Astrocyte of the hippocampus (primary cell): ENCODE measurements at places on chromosomes 11 and 22.
A peak's percentile ranks its signal among the peaks of the same experiment; 100 is the strongest.

DNA sequence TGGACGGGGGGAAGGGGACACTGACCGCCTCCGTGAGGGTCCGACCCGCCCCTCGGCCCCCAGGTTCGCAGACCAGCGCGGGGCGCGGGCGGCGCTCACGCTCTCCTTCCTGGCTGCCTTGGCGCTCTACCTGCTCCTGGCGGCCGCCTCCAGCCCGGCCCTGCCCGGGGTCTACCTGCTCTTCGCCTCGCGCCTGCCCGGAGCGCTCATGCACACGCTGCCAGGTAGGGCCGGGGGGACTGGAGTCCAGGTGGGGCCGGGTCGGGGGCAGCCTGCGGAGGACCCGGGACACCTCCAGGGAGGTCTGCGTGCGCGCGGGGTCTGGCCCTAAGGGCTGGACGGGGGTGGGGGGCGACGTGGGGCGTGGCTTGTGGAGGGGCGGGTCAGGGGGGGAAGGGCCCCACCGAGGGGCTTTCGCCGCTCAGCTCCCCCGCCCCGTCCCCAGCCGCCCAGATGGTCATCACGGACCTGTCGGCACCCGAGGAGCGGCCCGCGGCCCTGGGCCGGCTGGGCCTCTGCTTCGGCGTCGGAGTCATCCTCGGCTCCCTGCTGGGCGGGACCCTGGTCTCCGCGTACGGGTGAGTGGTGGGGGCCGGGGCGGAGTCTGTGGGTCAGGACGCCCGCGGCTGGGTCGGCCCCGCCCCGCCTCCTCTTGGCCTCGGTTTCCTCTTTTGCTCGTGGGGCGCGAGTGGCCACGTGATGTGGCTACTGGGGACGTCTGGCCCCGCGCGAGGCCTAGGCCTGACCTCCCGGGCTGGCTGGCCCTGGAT is 19.9 kb downstream of the PHLDA2 start:
- no peak for DNase-seq

GRCh38 chr11:72587696-72588095 is 86.5 kb downstream of the PDE2A start:
- DNase-seq: no peak

DNA sequence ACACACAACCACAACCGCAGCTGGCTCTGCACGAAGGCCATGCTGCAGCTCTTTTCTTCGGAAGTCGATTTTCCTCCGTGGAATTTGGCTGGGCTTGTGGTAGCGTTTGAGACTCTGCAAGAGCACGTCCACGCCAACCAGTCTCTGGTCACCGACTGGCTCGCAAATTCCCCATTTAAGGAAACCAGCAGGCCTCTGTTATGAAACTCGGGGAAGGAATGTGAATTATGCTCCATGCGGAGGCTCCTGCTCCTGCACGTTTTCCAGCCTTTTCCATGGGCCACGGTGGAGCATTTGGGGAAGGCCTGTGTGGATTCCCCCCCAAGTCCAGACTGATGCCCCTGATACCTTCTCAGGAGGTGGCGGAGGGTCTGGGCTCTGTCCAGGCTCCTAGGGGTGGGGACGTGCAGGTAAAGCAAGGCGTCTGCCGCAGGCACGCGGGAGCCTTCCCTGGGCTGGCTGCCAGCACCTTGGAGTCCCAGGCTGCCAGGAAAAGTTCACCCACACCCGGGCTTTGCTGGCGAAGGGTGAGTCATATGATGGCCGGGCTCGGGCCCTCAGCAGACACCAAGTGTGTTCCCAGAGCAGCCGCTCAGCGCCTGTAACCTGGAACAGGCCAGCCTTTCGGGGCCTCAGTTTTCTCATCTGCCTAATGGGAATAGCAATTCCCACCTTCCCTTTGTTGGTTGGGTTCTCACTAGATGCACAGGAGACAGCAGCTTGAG is 41.9 kb downstream of the LRP5 start:
- DNase-seq: peak; percentile 98

- peak; percentile 19 for DNase-seq
Observed at GRCh38 chr22:47152938-47153337, 390.5 kb downstream of the TBC1D22A start.

DNA sequence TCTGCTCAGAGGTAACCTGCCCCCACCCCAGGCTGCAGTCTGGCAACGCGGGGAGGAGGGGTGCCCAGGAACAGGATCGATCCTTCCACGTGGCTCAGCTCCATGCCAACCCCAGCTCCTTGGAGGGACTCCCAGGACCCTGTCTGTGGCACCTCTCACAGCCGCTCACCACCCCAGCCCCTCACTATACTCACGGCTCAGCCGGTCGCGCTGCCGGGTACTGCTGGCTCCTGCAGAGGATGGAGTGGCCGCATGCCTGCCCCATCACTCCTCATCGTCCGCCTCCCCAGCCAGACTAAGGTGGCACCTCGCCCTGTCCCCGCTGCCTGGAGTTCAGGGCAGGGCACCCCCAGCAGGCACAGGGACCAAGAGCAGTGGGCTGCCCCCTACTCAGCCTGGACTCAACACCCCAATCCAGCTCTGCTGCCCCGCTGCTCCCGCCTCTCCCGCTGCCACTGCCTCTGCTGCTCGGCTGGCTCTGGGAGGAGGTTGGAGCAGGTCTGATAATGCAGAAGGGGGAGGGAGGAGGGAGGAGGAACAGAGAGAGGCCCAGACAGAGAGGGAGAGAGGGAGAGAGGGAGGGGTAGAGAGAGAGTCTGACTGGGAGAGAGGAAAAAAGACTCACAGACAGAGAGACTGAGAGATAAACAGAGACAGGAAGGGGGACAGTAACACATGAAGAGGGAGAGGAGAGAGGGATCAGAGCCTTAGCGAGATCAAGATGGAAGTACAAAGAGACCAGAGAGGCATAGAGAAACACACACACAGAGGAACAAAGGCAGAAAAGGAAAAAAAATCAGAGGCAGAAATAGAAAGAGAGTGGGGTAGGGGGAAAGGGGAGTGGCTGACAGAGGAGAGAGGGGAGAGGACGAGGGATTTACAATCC is at the start of gene PDE2A:
PDE2A (minus strand) TSS at position 480 of the 886 bp plus-strand sequence; CDS start at position 265, 215 bp downstream.
- DNase-seq: no peak

DNA sequence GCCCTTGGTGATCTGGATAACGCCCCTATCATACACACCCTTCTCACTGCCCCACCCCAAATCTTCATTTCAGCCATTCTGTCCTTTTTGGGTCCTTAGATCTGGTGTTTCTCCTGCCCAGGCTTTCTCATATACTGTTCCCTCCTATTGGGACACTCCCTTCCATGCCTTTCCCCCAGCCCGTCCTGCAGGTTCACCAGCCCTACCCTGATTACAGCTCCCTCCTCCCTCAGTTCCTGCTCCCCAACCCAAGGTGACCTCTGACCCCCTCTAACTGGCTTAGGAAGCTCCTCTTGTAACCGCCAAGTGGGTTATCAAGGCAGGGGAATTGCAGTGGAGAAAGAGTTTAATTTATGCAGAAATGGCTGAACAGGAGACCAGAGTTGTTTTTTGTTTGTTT is 13.0 kb downstream of the MTFP1 start:
- DNase-seq: no peak

GRCh38 chr11:77250881-77251640 is 50.4 kb downstream of the GDPD4 start:
- DNase-seq: no peak

- peak; percentile 72 for DNase-seq
Observed at GRCh38 chr11:9566561-9567063, 6.9 kb upstream of the WEE1 start.

- DNase-seq: no peak
Observed at GRCh38 chr11:65790902-65791650, 4.2 kb downstream of the OVOL1 start.

DNA sequence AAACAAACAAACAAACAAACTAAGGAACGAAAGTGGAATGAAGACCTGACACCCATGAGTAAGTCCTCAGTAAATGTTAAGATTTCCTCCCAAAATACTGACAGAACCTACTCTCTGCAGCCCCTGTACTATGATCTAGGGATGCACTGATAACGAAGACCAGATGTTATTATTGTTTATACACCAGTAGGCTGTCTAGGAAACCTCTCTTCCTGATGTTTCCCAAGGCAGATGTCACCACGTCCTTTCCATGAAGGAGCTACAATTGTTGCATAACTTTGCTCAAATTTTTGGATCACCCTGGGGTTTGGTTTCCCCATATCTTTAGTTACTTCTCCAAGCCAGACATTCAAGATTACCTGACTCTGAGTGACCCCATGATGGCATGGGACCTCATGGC is 340.7 kb downstream of the MIAT start:
- no peak for DNase-seq

DNA sequence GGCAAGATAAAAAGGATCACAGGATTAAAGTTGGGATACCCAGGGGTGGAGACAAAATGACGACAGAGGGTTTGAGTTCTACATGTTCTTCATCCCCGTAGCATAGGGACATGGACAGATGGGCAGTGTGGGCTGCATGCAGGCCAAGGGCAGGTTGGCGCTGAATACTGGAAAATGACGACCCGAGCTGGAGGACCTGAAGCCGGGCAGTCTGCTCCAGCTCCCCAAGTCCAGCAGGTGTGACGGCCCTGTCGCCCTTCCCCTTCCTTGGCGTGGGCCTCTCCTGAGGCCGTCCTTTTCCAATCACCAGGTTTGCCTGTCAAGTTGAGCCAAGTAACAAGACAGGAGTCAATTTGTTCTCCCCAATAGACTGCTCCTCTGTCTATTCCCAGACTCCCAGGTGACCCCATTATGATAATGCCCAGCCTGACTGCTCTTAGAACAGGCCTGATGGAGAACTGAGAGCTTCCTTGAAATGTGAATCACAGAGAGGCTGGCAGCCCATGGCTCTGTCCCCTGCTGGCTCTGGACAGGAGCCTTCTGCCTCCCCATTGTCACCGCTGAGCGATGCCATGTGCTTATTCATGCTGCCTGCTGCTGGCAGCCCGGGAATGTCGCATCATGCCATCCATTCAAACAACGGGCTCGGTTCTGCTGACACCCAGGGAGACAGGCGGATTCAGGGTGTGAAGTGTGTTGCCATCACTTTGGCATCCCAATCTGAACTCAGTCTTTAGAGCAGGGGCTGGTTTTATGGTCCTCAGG is 392.1 kb downstream of the NTM start:
- no peak for DNase-seq

DNA sequence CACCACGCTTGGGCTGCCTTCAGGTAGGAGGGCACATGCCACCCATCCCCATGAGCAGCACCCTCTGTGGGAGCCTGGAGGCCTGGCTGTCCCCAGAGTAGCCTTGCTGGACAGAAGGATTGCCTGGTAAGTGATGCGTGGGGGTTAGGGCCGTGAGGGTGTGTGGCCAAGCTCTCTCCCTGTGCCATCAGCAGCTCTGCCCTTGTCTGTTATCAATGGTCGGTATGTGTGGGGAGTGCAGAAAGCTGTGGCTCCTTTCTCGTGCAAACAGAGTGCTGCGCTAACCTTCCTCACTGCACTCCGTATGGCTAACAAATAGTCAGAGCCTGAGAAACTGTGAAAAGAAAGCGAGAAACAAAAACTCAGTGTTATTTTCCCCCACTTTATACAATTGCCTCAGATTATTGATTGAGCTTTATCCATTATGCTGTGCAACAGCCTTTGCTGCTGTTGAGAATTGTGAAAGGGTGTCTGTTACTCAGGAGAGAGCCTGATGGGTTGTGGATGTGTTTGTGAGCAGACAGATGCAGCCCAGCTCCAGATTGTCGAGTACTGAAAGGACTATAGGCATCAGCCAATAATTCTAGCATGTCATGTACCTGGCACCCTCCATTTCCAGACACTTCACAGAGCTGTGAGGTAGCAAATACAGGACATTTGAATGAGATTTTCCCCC is 432.2 kb downstream of the NTM start:
- no peak for DNase-seq

GRCh38 chr22:36097880-36098279 is 62.7 kb downstream of the APOL3 start:
- no peak for DNase-seq

DNA sequence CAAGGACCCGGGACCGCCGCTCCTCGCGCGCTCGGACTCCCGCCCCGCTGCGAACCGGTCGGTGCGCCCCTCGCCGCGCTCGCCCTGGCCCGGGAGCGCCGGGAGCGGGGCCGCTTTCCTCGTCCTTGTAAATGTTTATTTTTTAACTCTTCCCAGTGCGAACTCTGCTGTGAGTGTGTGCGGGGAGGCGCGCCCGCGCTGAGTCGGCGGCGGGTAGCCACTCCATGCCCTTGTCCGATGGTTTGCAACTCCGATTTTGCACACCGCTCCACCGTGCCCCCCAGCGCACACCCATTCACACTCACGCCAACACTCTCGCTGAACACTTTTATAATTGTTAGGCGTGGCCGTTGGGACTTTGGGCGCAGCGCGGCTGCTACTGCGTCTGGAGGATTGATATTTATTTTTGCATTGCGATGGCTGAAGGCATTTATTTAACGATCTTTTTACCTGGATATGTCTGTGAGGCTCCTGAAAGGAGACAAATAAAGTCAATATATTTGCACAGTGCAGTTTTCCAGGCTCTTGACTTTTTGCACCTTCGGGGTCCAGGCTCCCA is 1.0 kb downstream of the C11orf96 start:
- DNase-seq: peak; percentile 62

GRCh38 chr11:65636108-65637031 is 1.5 kb upstream of the SIPA1 start:
- DNase-seq: no peak

DNA sequence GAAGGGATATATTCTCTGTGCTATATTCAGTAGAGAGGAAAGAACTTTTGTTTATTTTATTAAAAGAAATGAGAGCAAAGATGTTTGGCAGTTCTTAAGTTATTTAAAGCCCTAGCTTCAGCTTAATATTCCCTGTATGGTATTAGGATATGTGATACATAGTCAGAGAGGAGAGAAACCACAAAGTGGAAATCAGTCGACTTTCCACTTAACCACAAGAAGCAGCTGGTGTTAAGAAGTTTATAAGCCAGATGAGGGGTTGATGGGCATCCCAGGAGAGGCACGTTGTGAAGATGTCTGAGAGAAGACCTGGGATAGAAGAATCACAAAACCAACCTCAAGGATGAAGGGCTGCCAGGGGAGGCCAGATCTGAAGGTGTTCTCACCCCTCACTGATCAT is 23.3 kb upstream of the PHF21B start:
- DNase-seq: peak; percentile 9

DNA sequence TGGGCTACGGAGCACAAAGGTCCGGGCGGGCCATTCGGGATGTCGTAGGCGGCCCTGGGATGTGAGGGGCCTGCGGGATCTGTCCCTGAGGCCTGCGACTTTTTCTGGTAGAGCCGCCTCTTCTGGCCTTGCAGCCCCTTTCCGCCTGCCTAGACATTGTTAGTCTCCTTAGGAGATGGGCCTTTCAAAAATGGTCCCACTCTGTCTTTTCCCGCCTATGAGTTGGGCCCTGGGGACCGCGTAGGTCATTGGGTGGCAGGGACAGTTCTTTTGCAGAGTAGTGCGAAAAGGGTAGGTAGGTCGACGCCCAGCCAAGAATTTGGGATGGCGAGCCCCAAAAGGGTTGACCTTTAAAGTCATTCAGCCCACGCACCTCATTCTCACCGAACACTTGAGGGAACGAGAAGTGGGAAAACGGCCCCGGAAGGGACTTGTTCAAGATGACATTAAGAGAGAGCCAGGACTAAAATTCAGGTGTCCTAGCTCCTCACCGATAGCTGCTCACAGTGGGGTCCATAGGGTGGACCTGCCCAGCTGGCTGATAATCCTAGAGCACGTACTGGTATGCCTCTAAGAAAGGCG is 785 bp downstream of the OTUB1 start:
- DNase-seq: no peak
